ENCODE measurements at places on chromosomes 16 and 17.

- peak; percentile 78 for DNase-seq
Observed at GRCh38 chr17:63841350-63842172, 924 bp downstream of the SMARCD2 start.

DNA sequence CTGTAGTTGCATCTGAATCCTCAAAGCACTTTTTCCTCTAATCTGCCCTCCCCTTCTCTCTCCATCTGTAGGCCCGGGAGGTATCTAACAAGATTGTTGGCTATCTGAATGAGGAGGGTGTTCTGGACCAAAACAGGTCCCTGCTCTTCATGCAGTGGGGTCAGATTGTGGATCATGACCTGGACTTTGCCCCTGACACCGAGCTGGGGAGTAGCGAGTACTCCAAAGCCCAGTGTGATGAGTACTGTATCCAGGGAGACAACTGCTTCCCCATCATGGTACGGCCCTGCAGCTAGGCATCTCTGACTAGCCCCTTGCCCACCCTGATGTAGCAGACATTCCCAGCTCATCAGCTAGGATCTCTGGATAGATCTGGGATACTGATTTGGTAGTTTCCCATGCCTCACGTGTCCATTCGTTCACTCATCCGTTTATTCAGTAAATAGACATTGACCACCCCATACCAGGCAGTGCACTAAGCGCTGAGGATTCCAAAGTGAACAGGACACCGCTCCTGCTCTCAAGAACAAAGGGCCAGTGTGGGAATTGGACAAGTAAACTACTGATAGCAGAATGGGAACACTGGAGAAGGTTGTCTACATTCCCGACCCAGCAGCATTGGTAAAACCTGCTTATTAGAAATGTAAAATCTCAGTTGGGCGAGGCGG, 12.1 kb downstream of the LPO start:
- no peak for DNase-seq

DNA sequence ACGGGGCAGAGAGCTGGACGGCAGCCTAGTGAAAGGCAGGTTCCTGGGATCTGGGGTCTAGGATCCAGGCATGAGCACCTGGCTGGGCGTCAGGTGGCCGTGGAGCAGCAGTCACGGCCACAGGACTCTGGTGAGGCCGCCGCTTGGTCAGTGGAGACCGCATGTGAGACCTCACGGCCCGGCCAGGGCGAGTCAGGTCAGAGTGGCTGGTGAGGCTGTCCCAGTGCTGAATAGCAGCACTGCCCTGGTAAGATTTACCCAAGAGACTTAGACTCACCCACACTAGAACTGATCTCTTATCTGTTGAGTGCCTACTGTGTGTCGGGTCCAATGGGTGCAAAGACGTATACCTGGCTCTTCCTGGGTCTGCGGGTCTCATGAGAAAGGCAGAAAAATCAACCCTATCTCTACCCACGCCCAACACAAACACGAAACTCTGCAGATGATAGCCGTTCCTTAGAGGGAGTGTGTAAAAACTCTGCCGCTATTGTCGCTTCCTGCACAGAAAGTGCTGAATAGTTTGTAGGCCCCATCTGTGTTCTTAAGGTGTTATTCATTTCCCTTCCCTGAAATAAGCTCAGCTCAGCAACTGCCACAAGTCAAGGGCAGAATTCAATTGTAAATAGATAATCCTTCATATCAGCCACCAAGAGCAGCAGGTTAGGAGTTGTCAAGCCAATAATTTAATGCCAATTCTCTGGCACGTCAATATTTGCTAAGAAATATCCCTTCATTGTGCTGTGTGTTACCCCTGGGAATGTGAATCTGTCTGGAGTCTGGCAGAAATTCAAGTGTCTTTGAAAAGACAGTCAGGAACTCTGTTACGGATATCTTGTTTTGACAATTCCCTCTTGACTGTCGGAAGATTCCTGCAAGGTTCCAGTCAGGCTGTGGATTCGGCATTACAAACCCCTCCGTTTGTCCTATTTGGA, 240.0 kb downstream of the NTN1 start:
- DNase-seq: no peak

- DNase-seq: no peak
Observed at GRCh38 chr17:58641887-58642311, 49.9 kb downstream of the TEX14 start.

Data from retina (tissue), 1 donor.